Stimulated activated CD4-positive, alpha-beta T cell treated with anti-CD3 and anti-CD28 coated beads, TNF-alpha, amount 100 ng/mL, for 1 hour (primary cell): ENCODE measurements at places on chromosomes 16 and 17.

DNA sequence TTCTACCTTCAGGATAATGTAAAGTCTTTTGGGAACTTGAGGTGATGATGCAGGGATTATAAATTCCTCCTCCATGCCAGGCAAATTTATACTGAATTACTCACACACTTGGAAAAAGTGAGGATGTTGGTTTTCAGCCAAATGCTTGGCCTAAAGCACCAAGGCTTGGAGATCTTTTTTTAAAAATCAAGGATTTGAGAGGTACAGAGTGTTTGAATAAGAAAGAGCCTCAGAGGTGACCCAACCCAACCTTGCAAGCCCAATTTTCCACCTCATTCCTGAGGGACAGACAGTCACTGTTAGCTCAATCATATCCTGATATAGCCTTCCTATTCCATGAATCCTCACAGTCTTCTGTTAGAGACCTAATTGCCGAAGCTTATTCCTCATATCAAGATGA is 14.0 kb downstream of the GRIN2A start:
- no peak for DNase-seq

GRCh38 chr17:32917081-32917480 is 10.9 kb upstream of the TMEM98 start:
- no peak for DNase-seq

GRCh38 chr16:3022208-3022683 is 1.5 kb downstream of the HCFC1R1 start:
- peak; percentile 75 for DNase-seq

DNA sequence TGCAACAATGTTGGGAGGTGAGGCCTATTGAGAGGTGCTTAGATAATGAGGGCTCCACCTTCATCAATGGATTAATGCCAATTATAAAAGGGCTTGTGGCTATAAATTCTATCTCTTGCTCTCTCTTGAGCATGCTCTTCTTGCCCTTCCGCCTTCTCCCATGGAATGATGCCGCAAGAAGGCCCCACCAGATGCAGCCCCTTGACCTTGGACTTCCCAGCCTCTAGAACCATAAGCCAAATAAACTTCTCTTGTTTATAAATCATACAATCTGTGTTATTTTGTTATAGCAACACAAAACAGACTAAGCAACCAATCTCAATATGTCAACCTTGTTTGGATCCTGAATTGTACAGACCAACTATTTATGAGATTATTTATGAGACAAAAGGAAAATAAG is 20.0 kb downstream of the MYH10 start:
- no peak for DNase-seq

GRCh38 chr17:12116143-12116542 is 95.5 kb downstream of the MAP2K4 start:
- no peak for DNase-seq

DNA sequence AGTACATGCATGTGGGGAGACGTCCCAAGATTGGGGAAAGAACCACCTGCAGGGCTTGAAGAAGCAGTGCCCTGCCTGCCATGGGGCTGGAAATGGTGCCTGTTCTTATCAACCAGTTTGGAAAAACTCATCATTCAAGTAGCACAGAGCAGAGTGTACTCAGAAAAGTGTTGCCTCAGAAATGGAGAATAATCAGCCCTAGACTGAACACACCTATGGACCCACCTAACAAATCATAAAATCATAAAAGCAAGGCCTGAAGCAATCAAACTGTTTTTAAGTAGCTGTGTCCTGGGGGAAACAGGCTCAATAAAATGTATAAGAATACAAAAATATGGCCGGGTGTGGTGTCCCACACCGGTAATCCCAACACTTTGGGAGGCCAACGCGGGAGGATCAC is 11.2 kb downstream of the QRICH2 start:
- no peak for DNase-seq

- DNase-seq: no peak
These were observed 143.9 kb upstream of the HS3ST2 start for GRCh38 chr16:22670044-22670536.

DNA sequence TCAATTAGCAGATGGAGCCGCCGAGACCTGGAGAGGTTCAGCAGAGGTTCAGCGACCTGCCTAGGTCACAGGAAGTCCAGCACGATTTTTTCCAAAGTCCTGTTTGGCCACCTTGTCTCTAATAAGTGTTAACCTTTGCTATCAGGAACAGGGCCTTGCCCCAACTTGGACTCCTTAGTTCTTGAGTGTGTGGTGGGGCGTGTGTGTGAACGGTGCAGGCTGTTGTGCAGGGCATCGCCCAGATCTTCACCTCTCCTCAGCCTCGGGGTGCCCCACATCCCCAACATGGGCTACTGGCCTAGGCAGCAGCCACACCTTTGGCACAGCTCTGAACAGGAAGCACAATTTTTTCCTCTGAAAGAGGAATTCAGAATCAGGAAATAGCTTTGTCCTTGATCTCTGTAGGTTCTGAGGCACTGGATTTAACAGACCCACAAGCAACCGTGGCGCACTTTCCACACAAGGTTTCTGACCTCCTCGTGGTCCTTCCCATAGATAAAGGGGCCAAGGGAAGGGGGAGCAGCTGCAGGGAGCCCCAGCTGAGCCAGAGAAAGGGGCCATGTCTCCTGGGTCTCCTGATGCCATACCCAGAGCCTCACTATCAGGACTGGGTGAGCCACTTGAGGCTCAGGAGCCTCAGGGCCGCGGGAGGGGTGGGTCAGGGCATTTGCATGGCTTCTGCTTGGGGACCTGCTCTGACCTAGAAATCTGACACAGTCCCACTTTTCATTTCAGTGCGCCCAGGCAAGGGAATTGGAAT is 10.4 kb downstream of the MPRIP start:
- DNase-seq: no peak

GRCh38 chr17:52681480-52681879 is 523.0 kb upstream of the CA10 start:
- no peak for DNase-seq

GRCh38 chr17:1056761-1057160 is 59.8 kb downstream of the TIMM22 start:
- no peak for DNase-seq

GRCh38 chr17:27927781-27928180 is 34.6 kb upstream of the LYRM9 start:
- DNase-seq: no peak

DNA sequence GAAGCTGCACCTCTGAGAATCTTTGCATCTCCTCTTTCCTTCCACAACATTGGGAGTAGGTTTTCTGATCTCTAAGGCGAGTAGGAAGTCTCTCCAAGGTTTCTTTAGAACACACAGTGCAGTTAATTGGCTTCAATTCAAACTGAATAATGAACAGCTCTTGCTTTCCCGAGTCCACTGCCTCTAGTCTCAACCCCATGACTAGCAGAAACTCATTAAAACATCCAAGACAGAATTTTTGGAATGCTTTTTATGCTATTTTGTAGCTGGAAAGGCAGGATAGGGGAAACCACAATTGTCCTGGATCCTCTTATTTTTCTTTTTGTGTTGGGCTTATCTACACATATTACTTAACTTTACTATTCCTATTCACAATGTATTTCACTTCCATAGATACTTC is 206.6 kb downstream of the CDH8 start:
- DNase-seq: no peak

- no peak for DNase-seq
These were observed 5.3 kb upstream of the HEXD start for GRCh38 chr17:82412535-82413520.

GRCh38 chr16:19655242-19655777 is 62.7 kb downstream of the KNOP1 start:
- no peak for DNase-seq

DNA sequence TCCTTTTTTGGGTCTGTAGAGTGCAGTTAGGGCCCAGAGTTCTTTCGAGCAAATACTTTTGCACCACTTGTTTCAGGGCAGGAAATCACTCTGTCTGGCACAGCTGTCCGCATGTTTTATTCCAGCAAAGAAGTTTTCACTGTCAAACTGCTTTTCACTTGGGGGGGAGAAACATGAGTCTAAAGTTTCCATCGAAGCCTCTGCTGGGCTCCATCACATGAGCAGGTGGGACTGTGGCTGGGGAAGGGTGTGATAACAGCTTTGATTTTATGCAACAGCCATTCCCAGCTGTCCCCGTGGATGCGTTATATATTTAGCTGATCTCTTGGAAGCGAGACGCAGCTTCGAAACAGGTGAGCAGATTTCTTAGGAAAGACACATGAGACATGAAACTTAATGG is 288.6 kb downstream of the SNX29 start:
- no peak for DNase-seq

DNA sequence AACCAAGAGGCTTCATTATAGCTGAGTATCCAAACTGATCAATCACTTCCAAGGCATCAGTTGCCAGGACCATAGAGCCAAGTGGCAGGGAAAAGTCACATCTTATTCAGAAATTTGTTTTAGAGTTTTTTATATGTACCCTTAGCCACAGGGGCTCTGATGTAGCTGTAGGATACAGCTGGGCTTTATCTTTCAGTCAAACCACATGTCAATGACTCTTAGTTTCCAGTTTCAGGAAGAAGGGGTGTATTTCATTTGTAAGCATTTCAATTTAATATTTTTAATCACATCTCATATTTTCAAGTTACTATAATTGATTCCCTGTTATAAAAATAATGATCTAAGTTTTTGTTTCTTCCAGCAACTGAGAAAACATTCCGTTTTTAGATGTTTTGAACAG is 2.9 kb upstream of the FLCN start:
- no peak for DNase-seq

DNA sequence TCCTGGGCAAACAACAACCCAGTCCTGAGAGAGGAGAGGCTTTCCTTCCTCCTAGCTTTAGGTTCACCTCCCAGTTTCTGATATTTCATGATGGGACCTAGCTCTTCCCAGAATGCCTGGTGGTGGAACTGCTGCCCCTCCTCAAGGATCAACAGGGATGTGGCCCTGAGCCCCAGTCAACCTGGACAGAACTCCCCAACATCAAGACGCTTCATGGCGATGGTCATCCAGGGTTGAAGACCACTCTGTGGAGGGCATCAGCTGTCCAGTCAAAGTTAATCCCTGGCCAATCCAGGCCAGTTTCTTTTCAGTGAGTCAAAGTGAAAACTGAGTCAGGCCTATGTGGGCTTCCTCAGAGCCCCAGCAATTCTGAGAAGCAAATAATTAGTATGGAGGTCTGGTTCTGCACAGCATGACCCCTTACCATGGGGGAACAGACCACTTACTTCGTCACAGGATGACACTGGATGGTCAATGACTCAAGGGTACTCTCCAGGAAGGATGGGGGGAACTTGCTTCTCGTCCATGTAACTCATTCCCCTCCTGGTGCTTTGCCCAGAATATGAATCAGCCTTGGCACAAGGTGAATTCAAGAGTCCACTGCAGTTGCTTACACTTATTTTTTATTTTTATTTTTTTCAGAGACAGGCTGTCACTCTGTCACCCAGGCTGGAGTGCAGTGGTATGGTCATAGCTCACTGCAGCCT is 14.7 kb upstream of the XYLT2 start:
- no peak for DNase-seq

GRCh38 chr16:8611122-8611521 is 10.4 kb upstream of the METTL22 start:
- no peak for DNase-seq

DNA sequence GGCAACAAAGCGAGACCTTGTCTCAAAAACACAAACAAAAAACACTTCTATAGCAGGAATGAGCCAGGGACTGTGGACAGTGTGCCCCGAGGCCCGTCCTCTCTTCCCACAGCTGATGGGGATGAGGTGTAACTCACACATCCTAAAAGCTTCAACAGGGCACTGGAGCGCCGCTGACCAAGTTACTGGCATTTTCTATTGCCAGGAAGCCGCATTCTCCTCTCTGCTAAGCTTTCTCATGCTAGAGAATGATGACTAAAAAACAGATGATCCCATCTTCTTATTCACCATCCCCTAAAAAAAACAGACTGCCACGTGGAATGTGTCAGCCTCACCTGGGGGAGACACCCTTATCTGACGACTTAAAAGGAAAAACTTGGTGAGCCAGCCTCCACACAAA is 16.3 kb downstream of the CARHSP1 start:
- DNase-seq: no peak

DNA sequence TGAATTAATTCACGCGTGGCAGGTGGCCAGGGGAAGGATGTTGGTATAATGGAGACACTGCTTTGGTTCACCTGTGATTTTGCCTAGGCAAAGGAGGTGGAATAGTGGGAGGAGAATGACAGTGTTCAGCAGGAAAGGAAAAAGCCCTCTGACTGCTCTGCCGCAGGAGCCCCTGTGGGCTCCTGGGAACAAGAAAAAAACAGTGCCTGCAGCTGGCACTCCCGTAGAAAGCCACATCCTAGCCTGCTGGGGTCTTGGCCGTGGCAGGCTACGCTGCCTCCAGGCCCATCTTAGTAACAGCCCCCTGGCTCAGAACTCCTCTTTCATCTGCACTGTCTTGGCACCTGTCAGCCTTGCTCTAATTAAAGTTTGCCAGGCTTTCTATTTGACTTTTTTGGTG is 20.6 kb downstream of the ADORA2B start:
- DNase-seq: no peak

- DNase-seq: no peak
These were observed 4.3 kb downstream of the ABI3 start for GRCh38 chr17:49214676-49215360.

DNA sequence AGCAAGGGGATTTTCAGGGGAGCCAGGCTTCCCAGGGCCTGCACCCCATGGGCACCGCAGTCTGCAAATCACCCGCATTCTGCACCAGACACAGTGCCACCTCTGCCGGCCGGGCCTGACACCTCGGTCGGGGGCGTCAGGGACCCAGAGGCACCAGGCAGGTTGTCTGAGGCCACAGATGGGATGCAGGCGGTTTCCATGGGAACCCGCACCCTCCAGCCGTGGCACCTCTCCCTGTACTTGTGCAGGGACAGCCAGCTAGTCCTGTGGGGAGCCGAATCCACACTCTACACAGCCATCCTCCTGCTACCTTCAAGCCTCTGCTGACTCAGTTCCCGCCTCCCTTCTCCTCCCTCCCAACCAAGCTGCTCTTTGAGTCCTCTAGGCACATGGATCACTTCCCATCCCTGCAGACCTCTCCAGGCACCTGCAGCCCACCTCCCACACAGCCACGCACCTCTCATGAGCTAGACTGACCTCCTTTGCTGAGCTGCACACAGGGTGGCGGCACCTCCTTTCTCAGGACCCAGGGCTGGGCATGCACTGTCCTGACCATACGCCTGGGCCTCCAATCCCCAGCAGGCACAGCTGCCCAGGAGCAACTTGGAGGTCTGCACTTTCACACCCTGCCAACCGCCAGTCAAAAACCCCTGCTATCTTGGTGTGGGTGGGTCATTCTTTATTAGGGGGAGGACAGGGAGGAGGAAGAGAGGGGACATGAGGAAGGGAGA is 119.5 kb downstream of the C16orf78 start:
- DNase-seq: no peak

- DNase-seq: no peak
These were observed 49.6 kb downstream of the MGAT5B start for GRCh38 chr17:76917829-76918228.

DNA sequence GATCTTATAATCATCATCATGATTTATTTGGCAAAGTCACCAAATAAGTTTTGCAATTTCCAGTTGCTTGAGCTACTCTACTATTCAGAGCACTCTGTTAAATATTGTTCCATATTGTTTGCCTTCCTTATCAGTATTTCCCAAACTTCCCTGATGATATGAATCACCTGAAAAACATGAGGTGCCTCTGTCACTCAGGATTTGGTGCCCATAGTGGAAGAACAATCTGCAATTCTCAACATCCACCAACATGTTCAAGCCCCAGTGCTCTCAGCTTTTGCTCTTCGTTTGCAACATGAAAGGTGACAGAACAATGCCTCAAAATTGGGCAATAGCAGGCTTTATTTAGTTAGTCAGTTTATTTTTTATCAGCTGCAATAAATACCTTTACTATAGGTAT is 28.6 kb upstream of the WSB1 start:
- DNase-seq: no peak
